ENCODE measurements at places on chromosomes 6 and 20.

DNA sequence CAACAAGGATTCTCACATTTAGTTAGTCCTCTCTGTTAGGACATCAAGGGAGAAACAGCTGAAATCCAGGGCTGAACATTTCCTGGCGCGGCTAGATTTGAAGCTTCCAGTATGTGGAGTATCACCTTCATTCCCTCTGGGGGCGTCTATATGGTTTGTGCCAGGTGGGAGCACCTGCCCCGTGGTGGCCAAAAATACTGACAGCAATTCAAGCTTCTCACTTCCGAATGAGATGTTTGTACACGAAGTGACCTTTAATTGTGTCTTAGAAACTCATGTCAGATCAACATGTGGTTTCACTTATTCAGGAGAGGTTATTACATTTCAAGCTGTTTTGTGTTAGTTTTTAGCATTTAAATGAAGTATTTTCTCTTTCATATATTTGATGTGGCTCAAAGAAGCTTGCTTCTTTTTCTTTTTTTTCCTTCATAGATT, 67.3 kb upstream of the ZNF217 start:
- DNase-seq = no peak

GRCh38 chr6:16799279-16800193, 38.3 kb upstream of the ATXN1 start:
- DNase-seq = no peak

DNA sequence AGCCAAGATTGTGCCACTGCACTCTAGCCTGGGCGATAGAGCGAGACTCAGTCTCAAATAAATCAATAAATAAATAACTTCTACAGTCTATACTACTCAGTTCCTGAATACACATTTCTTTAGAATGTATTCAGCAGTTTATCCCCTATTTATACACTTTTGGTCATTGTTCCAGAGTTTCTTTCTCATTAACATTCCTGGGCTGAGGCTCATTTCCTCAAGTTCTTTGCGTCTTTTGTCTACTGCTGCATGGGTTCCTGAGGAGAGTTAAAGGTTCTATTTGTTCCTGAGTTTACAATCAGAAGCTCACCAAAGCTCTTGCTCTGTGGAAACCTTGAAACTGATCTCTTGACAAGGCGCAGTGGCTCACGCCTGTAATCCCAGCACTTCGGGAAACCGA, 37.7 kb upstream of the SASH1 start:
- no peak for DNase-seq

DNA sequence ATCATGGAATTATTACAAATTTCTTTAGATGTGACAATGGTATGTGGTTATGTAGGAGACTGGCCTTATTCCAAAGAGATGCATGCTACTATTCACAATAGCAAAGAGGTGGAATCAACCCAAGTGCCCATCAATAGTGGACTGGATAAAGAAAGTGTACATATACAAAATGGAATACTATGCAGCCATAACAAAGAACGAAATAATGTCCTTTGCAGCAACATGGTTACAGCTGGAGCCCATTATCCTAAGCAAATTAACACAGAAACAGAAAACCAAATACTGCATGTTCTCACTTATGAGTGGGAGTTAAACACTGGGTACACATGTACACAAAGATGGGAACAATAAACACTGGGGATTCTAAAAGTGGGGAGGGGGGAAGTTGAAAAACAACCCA, 69.7 kb downstream of the NUDT3 start:
- DNase-seq = no peak

- DNase-seq = no peak
Observed at GRCh38 chr6:61833176-61833755, 452.8 kb downstream of the KHDRBS2 start.

- DNase-seq = no peak
Observed at GRCh38 chr20:53926428-53927028, 143.9 kb downstream of the BCAS1 start.

GRCh38 chr6:169326067-169326799, 72.6 kb upstream of the THBS2 start:
- no peak for DNase-seq
